Bronchial epithelial cell (primary cell): ENCODE measurements at places on chromosomes 13 and 19. TPM values are rescaled to one million over a fixed set of nuclear protein-coding genes. Genes with fewer than 3 reads are reported as not detected.

RXFP2 gene
- not detected in 2 replicates for total RNA-seq

PRODH2 gene
- not detected in 2 replicates for total RNA-seq

NKPD1 gene
- total RNA-seq = 0.53 and 1.0 TPM in 2 replicates

MADCAM1 gene
- not detected in 2 replicates for total RNA-seq

SKA3 gene
- 1.2 and 1.8 TPM in 2 replicates for total RNA-seq

ATG4D gene
- 30.3 and 37.5 TPM in 2 replicates for total RNA-seq

TMEM86B gene
- total RNA-seq = 0.53 and 1.4 TPM in 2 replicates

SMAD9 gene
- total RNA-seq = 0.79 and 2.8 TPM in 2 replicates

NLRP4 gene
- total RNA-seq = not detected in 2 replicates

ERF gene
- total RNA-seq = 10.8 and 11.6 TPM in 2 replicates

OVOL3 gene
- not detected in 2 replicates for total RNA-seq
